ENCODE measurements at places on chromosomes 11 and 22.

- no peak for DNase-seq
These were observed at the start of gene MTNR1B for GRCh38 chr11:92969634-92970347. Gene MTNR1B, plus strand, starts transcription at chr11:92969651. Its CDS starts 75 bp downstream, at chr11:92969726.

DNA sequence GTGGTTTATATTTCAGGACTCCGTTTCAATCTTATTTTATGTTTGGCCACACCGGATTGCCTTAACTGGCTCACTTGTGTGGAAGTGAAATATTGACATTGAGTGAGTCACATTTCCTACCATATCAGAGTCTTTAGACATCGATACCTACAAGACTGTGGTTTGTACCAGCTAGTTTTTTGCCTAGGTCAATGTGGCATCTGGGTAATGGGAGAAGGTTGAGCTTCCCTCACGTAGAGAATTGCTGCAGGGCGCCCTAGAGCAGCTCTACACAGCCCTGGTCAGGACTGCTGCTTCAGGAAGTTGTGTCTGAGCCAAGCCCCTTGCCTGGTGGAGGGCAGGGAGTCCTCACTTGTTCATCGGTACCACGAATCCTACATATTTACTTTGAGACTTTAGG, 1.6 kb downstream of the GRAMD1B start:
- peak; percentile 44 for DNase-seq

- peak; percentile 71 for DNase-seq
These were observed 26.9 kb upstream of the CD82 start for GRCh38 chr11:44538375-44539054.

GRCh38 chr22:35842954-35843353, 125.3 kb downstream of the APOL5 start:
- DNase-seq = peak; percentile 67

GRCh38 chr22:32976506-32976905, 81.7 kb downstream of the SYN3 start:
- no peak for DNase-seq

DNA sequence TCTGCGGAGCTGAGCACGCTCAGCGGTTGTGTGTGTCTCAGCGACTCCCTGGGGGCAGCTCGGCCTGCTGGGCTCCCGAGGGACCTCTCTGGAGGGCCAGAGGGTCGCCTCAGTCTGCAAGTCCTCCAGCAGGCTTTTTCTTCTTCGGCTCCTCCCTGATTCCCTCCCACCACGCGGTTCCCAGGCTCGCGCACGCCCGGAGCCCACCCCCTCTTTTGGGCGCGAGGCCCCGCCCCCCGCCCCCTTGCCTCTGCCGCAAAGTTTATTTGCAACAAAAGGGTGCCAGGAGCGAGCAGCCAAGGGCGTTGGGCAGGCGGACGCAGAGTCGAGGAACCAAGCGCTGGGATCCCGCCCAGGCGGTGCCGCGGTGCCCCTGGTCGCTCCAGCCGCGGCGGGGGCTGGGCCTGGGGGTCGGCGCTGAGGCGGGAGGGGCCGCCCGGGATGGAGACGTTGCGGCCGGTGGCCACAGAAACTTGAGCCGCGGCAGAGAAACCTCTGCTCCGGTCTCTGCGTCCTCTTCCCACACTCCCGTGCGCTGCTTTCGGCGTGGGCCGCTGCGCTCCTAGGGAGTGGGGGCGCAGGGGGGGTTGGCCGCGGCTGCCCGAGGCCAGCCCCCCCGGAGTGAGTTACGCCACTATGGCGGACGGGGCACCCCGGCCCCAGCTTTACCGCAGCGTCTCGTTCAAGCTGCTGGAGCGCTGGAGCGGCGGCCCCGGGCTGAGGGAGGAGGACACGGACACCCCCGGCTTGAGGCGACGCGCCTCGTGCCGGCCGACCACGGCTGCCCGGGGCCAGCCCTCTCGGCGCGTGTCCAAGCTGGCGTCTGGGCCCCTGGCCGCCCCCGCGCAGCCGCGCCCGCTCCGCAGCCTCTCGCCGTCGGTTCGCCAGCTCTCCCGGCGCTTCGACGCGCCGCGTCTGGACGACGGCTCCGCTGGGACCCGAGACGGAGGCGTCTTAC, at the start of gene ARHGEF17:
TSS of gene ARHGEF17 (plus strand) at position 274 of the 958 bp plus-strand sequence. CDS start at position 637, 363 bp downstream.
- peak; percentile 85 for DNase-seq

DNA sequence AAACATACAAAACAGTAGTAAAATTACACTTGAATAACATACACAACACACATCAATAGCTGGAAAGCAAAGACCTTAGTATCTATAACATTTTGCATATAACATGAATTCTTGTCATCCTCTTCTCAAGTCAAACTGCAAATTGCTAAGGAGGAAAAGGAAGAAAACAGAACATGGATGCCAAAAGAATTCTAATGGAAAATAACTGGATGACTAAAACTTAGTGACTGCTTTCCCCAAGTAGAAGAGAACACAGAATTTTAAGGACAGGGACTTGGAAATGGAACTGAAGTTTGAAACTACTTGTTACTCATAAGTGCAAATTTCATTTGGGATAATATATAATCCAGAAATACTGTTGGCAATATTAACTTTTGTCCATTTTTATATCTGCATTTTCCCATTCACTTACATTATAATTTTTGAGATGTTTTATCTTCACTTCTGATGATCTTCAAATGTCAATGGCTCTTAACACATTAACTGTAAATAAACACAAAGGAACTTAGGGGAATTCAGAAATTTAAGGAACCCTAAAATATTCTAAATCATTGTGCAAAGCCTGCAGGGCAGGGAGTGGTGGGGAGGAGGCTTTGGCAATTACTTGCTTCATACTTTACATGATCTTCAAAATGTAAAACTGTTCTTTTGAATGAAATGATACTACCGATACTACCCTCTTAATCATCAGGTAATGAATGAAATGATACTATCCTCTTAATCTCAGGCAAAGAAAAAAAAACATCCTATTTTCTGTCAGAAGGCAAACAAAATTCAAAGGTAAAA, 9.9 kb downstream of the MTMR2 start:
- DNase-seq = no peak

- no peak for DNase-seq
These were observed 5.0 kb downstream of the TPCN2 start for GRCh38 chr11:69053546-69054396.

DNA sequence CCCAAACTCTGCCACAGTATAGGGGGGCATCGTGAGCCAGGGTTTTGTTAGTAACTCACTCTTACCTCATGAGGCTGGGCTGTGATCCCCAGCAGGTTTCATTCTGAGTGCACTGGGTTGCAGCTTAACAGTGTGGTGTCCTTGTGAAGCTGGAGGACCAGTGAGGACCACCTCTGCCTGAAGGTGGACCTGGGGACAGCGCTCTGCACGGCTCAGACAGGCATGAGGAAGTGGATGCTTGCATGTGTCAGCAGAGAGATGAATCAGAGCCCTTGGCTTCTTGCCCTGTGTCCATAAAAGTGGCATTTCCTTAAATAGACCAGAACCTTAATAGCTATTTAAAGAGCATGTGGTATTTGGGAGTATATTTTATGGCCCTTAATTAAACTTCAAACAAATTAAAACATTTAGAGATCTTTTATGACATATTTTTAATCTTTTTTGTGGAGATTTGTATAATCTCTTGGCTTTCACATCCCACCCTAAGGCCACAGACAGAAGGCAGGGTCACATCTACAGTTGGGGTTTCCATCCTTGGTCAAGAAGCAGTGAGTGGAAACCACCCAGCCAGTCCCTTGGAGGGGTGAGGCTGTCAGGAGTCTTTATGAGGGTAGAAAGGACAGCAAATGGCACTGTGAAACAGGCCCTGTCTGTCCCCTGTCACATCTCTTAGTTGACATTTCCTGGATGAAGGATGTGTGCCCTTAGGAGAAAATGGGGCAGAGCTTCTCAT, 24.8 kb upstream of the ADORA2A start:
- peak; percentile 97 for DNase-seq

GRCh38 chr11:130420478-130421198, 7.8 kb downstream of the ADAMTS8 start:
- no peak for DNase-seq

DNA sequence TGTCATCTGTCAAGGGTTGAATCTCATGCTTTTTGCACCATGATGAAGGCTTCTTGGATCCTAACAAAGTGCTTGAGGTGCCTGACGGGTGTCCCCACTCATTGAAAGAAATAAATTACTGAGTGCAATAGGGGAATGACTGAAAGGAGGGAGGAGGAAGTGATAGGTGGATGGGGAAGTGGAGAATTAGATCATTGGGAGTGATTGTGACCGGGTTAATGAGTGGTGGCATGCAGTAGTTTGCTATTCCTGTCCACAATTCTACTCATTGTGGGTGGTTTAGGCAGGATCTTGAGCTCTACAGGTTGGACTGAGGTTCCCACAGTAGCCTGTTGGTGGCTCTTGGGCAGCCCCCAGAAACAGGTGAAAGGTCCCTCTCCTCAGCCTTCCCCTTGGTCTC, 44.3 kb downstream of the THAP12 start:
- no peak for DNase-seq

- no peak for DNase-seq
These were observed 120.1 kb downstream of the PARVA start for GRCh38 chr11:12497431-12497830.

DNA sequence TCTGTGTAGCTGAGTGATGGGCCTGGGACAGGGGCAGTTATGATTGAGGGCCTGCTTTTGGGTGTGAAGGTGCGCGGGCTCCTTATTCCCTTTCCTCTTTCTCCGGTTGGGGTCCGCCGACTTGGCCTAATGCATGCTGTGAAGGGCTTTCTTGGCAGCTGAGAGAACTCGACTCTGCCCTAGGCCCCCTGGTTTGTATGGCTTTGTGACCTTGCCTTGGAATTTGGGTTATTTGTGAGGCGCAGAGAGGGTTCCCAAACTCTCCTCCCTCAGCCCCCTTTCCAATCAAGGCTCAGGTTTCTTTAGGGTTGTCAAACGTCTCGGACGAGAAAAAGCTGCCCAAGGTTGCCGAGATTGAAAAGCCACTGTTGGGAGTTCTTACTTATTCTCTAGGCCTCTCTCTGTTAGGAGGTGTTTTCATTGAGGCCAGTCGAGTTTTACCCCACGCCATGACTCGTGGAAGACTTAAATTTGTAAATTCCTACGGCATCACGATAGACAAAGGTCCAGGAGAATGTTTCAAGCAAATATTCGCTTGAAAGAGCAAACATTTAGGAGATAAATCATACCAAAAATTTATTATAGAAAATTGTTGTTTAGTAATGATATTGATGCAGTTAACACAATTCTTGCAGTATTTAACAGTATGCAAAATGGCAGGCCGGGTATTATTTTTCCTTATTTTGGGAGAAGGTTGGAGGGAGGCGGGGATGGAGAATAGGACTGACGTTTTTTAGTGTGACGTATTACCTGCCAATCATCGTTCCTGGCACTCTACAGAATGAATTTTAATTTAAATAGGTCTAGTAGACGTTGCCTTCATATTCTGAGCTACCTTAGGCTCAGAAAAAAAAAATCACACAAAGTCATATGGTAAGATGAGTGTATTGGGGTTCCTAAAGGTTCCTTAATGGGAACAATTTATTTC, 689 bp downstream of the PDHX start:
- peak; percentile 25 for DNase-seq

DNA sequence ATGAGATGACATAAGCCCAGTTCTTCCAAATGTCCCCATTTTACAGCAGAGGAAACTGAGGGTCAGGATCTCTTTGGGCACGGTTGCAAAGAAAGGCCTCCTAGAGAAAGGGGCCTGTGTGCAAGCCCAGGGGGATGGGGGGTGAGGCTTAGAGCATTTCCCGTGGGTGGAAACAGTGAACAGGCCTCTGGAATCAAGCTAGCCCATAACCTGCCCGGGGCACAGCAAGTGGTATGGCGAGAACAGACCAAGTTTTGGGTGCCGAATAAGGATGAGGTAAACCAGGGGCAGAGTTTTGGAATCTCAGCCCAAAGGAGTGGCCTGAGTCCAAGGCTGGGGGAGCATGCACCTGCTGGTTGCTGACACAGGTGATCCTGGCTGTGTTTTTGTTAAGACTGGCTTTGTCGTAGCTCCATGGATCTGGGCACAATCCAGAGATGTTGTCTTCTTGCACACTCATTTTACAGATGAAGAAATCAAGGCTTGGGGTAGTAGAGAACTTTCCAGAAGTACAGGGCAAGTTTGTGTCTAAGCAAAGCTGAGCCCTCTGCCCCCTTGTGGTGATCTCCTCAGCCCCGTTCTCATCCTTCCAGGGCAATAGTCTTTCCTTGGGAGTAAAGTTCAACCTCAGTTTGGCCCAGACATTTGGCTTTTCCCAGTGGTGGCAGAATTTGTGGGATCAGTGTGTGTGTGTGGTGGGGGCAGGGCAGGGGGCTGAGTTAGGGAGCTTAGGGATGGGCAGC, 53.5 kb upstream of the MYEOV start:
- DNase-seq = peak; percentile 10

DNA sequence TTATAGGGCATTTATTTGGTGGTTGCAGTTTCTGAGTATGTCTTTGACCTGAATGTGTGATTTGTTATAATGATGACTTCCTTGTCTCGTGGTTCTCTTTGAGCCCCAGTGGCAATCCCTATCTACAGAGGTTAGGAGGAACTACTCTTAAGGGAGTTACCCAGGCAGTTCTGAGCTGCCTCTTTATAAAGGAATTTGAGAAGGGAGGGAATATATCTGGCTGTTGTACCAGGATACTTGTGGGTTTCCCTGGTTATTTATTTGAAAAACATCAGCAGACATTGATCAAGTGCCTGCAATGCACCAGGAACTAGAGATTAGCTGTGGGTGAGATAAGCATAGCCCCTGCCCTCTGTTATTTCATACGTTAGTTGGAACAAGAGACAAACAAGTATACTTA, 243.5 kb upstream of the ARHGAP20 start:
- DNase-seq = no peak

GRCh38 chr22:43990044-43990443, 34.1 kb upstream of the PARVB start:
- no peak for DNase-seq

- DNase-seq = peak; percentile 22
These were observed 57.9 kb upstream of the PARVA start for GRCh38 chr11:12319461-12319951.

DNA sequence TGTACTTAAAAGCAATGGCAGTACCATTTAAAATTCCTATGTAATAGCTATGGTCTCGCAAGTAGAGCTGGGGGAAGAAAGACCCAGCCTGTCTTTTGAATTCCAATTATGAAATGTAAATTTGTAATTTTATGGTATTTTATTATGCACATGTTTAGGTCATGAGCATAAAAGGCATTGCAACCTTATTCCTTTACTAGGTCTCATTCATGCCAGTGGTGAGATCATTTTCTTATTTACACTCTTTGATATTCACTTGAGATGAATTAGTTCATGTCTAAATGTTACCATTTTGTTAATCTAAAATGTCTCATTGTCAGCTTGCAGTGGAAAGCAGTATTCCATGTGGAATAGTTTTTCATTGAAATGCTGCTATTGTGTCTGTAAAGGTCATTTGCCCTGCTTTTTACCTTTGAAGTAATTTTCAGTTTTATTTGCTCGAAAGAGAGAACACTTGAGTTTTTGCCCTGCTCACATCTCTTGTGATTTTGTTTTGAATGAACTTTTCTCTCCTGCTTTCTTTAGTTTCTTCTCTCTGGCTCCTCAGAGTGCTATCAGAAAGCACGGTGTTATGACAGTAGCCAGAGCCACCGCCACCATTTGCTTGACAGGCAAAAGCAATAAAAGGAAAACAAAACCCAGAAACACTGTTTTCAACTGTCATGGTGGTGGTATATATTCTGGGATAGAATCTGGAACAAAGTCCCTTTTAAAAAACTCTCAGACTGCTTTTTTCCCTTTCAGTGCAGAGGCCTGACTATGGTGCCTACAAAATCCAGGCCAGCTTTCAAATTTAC, 37.2 kb upstream of the RAG2 start:
- no peak for DNase-seq

GRCh38 chr22:17496841-17497240, 66.5 kb upstream of the SLC25A18 start:
- no peak for DNase-seq

GRCh38 chr11:69172674-69173073, 16.9 kb downstream of the SMIM38 start:
- DNase-seq = no peak

GRCh38 chr11:12868315-12869073, 140.6 kb upstream of the RASSF10 start:
- peak; percentile 43 for DNase-seq

GRCh38 chr22:42994917-42995562, 19.9 kb downstream of the PACSIN2 start:
- peak; percentile 88 for DNase-seq

Measured in EL (cell line).